GM06990 (cell line): ENCODE measurements at places on chromosomes 16 and 17.
A peak's percentile ranks its signal among the peaks of the same experiment; 100 is the strongest.

DNA sequence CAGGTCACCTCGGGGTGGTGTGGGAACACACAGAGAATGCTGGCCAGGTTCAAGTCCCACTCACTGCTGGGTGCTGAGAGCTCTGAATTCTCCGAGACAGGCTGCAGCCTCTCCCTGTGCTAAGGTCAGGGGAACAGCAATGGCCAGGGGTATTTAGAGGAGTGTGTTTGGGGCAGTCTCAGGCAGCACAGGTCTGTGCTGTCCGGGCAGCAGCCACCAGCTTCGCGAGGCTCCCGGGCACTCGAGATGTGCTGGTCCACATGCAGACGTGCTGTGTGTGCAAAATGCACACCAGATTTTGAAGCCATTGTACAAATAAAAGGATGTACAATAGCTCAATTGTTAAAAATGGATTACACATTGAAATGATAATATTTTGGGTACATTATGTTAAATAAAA, 7.1 kb downstream of the NHERF1 start:
- DNase-seq = no peak

- no peak for DNase-seq
These were observed 67.2 kb downstream of the ADCY9 start for GRCh38 chr16:4049031-4049430.

- no peak for DNase-seq
These were observed 231.1 kb downstream of the SOX9 start for GRCh38 chr17:72351884-72352346.

DNA sequence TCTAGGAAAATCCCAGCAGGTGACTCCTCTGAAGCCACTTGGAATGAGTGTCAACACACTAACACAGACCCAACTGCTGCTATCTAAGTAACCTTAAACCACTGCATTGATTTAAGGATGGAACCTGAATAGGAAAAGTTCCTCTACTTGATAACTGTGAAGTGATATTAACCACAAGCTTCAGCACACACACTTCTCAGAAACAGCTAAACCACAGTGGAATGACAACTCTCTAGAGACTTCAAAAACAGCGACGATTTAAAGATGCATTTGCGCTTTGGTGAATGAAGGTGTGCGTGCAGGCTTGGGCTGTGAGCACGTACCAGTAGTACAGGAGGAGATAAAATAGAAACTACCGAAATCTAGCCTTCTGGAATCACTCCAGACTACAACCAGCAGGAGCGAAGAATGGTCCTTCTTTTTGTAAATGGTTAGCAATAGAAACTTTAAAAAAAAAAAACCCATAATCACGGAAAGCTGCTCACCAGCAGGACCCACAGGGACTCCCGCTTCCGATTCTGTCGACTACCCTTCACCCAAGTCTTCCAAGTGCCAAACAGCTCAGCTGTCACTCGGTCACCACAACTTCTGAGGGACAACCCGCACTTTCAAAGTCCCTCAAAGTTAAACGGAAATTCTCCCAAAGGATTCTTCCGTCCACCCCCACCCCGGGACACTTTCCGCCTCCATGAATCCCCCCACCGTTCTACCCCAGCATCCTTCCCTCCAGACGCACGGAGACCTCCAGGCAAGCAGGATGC, 137.7 kb upstream of the CORO6 start:
- peak; percentile 54 for DNase-seq

DNA sequence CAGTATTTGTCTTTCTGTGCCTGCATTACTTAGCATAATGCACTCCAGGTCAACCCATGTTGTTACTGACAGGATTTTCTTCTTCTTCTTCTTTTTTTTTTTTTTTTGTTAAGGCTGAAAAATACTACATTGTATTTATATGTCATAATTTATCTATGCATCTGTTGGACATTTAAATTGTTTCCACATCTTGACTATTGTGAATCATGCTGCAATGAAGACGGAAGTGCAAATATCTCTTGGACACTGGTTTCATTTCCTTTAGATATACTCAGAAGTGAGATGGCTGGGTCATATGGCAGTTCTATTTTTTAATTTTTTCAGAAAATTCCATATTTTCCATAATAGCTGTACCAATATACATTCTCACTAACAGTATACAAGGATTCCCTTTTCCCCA, 272.7 kb upstream of the PMFBP1 start:
- DNase-seq = no peak

- no peak for DNase-seq
These were observed 120.5 kb downstream of the SOCS1 start for GRCh38 chr16:11135464-11135973.

- no peak for DNase-seq
These were observed 15.8 kb upstream of the CAVIN1 start for GRCh38 chr17:42438600-42439567.

- no peak for DNase-seq
These were observed 9.9 kb downstream of the CASC3 start for GRCh38 chr17:40150276-40150675.

DNA sequence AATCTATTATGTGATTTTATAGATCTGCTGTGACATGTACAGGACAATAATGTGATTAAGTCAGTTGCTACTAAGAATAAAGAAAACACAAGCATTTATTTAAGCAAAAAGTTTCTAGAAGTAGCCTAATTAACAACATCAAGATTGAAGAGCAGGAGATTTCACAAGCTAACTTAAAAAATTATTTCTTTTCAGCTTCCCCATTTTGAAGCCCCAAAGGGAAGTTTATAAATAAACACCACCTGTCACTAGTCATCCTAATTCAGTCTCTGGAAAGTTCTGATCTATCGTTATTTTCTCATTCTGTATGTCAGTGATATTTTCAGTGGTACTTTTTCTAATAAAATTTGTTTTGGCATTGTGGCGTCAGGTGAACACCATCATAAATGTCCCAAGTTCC, 8.3 kb downstream of the CAPNS2 start:
- DNase-seq = no peak

GRCh38 chr17:77020973-77021372, 119.8 kb upstream of the SEC14L1 start:
- DNase-seq = no peak

GRCh38 chr17:64982139-64982915, 63.0 kb upstream of the LRRC37A3 start:
- DNase-seq = no peak

DNA sequence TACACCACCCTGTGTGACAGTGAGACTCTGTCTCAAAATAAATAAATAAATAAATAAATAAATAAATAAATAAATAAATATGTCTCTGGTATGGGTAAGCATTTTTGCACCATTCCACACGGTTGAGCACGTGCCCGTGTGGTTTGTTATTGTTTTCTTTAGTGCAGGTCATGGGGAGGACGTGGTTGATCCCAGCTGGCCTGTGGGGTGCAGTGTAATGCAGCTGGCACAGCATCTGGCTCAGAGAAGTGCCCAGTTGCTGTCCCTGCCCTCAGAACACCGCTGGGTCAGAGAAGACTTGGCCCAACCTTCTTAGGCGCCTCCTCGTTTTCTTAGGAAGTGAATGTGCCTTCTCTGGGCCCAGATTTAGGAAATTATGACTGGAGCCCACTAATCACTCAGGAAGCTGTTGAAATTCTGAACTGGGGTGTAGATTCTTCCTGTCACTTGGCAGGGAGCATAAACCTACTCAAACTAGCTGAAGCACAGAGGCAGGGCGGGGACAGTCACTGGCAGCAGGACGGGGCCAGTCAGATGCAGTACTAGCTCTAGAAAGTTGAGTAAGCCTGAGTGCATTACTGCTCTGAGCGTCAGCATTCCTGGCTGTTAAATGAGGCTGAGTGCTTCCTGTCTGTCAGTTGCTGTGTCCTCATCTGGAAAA, 85.9 kb downstream of the SNX29 start:
- DNase-seq = no peak

DNA sequence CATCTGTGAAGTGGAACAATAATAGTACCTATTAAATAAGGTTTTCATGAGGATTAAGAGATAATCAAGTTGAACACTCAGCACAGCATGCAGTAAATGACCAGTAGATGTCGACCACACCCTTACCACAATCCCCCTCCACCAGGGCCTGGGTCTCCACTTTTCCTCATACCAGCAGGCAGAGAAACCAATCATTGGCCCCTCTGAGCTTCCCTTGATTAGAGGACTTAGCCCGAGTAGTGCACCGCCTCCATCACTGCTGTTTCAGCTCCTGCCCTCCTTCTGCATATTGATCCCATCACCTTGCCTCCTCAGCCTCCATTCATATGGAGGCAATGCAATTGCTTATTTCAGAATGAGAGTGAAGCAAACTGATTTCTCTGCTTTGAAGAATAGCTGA, 96.5 kb upstream of the CDH11 start:
- no peak for DNase-seq

- DNase-seq = no peak
These were observed 60.1 kb downstream of the AIPL1 start for GRCh38 chr17:6374761-6375312.

DNA sequence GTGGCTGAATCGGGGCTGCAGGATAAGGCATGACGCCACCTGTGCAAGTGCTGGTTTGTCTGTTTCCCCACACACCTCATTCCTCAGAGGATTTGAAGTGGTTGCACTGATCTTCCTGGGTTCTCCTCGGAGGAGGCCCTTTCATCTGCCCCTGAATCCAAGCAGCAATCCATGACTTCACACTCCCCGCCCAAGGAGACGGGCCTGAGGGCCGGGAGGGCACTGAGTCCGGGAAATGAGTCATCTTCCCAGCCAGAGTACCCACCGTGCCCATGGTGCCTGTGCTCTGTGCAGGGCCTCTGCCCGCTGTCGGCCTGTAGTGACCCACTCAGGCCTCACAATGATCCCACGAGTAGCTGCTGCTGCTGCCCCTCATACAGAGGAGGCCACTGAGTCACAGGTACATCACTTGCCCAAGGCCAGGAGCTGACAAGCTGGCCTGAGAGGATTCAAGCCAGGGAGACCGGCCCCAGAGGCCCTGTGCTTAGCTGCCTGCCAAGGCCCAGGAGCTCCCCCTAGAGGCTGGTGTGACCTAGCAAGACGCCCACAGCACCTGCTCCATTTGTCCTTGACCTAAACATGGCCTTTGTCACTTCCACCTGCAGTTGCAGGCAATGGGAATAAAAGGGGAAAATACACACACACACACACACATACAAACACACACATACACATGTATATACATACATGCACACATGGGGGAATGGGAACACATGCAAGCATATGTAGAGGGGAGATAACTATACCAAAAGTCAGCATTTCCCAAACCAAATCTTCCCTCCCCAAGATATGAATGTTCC, 240.0 kb downstream of the C16orf95 start:
- peak; percentile 28 for DNase-seq

DNA sequence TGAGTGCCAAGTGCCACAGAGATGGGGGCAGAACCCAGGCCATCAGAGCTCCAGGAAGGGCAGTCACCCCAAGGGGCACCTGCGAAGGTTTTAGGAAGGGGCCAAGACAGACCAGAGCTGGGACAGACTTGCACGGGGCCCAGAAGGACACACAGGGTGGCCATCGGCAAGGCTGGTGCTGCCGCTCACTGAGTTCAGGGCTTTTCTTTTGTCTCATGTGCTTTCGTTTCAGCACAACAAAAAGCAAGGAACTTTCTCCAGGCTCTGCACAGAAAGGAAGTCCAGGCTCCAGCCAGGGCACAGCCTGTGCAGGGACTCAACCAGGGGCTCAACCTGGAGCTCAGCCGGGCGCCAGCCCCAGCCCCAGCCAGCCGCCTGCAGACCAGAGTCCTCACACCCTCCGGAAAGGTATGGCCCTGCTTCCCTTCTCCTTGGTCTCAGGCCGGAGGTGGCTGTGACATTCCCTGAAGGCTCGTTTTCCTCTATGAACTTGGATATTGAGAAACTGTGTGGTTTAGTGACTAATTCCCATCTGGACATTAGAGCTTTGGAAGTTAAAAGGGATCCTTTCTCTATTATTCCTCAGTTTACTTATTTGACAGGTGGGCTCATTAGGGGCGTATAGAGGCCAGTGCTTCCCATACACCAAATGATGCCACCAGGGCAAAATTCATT, 37.9 kb downstream of the ELAC2 start:
- DNase-seq = no peak

- DNase-seq = no peak
These were observed 1.4 kb downstream of the SARM1 start for GRCh38 chr17:28372945-28373274.

- no peak for DNase-seq
These were observed 562.8 kb upstream of the ZFHX3 start for GRCh38 chr16:73610605-73611156.
